ENCODE measurements at places on chromosomes 4 and X. TPM values are rescaled to one million over a fixed set of nuclear protein-coding genes. Genes with fewer than 3 reads are reported as not detected.

- H3K27ac ChIP-seq = peak overlapping the region; percentile 12
- H3K4me3 ChIP-seq = no peak overlapping the region
- DNase-seq = no peak
- peaks cover 16% of the 10 kb centered on the region for H3K4me1 ChIP-seq
- no peaks in the 10 kb centered on the region for H3K27me3 ChIP-seq
These were observed 127.2 kb downstream of the UBE2K start for GRCh38 chr4:39825090-39825489.

- no peak for DNase-seq
- H3K27ac ChIP-seq = no peak overlapping the region
- no peaks in the 10 kb centered on the region for H3K4me1 ChIP-seq
- no peaks in the 10 kb centered on the region for H3K36me3 ChIP-seq
- H3K4me3 ChIP-seq = no peak overlapping the region
These were observed 27.8 kb upstream of the RNF128 start for GRCh38 chrX:106698693-106699092.

GRCh38 chr4:5822619-5823018 lies 70.3 kb downstream of the CRMP1 start:
- no peak overlapping the region for H3K4me3 ChIP-seq
- DNase-seq = no peak
- no peak overlapping the region for H3K27ac ChIP-seq
- no peaks in the 10 kb centered on the region for H3K4me1 ChIP-seq

GRCh38 chrX:40177942-40178715 lies 80.4 kb upstream of the BCOR start:
- H3K4me3 ChIP-seq = no peak overlapping the region
- no peaks in the 10 kb centered on the region for H3K4me1 ChIP-seq
- no peak overlapping the region for H3K27ac ChIP-seq
- H3K36me3 ChIP-seq = no peaks in the 10 kb centered on the region
- no peak for DNase-seq
- no peaks in the 10 kb centered on the region for H3K27me3 ChIP-seq

DNA sequence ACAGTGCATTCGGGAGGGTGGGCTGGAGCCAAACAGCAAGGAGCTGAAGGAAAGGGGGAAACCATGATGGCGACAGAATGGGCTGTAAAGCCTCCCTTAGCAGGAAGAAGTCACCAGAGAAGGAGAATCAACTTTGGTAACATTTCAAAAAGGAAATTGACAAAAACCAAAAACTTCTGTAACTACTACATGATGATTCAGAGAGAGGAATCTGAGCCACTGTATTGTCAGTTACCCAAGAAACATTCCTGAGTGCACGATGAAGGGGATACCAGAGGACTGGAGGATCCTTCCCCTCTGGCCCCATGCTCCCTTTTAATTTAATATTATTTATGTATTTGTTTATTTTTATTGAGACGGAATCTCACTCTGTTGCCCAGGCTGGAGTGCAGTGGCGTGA lies 26.3 kb downstream of the PDHA1 start:
- H3K27ac ChIP-seq = no peak overlapping the region
- H3K27me3 ChIP-seq = no peaks in the 10 kb centered on the region
- H3K4me3 ChIP-seq = no peak overlapping the region
- no peak for DNase-seq
- no peaks in the 10 kb centered on the region for H3K36me3 ChIP-seq
- no peaks in the 10 kb centered on the region for H3K4me1 ChIP-seq

DNA sequence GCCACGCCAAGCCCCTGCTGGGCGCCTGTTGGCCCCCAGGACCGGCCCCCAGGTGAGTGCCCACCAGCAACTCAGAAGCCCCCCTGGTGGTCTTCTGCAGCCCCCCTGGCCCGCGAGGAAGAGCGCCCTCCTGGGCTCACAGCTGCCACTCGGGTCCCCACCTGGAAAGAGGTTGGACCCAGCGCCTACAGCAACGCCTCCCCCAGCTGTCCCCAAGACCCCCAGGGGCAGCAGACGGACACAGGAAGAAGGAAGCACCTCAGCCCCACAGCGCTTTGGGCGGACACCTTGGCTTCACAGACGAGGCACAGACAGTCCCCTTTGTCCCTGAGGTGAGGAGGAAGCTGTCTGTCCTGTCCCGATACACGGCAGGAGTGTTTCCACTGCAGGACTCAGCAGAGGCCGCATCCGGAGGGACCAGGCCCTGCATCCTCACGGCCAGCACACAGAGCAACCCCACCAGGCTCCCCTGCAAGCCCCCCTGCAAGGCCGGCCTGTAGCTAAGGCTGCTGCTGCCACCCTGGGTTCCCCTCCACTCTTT lies 115.6 kb upstream of the NKX1-1 start:
- H3K27me3 ChIP-seq = peaks cover under 1% of the 10 kb centered on the region
- H3K36me3 ChIP-seq = no peaks in the 10 kb centered on the region
- H3K27ac ChIP-seq = no peak overlapping the region
- no peak overlapping the region for H3K4me3 ChIP-seq

GRCh38 chr4:6892909-6893202 lies 16.8 kb upstream of the TBC1D14 start:
- no peaks in the 10 kb centered on the region for H3K27me3 ChIP-seq
- no peaks in the 10 kb centered on the region for H3K36me3 ChIP-seq
- H3K27ac ChIP-seq = no peak overlapping the region
- no peaks in the 10 kb centered on the region for H3K4me1 ChIP-seq
- no peak overlapping the region for H3K4me3 ChIP-seq

GRCh38 chr4:70600305-70600704 lies 8.2 kb downstream of the AMBN start:
- H3K27me3 ChIP-seq = no peaks in the 10 kb centered on the region
- no peak overlapping the region for H3K4me3 ChIP-seq
- no peaks in the 10 kb centered on the region for H3K36me3 ChIP-seq
- H3K27ac ChIP-seq = no peak overlapping the region
- no peaks in the 10 kb centered on the region for H3K4me1 ChIP-seq
- no peak for DNase-seq

DNA sequence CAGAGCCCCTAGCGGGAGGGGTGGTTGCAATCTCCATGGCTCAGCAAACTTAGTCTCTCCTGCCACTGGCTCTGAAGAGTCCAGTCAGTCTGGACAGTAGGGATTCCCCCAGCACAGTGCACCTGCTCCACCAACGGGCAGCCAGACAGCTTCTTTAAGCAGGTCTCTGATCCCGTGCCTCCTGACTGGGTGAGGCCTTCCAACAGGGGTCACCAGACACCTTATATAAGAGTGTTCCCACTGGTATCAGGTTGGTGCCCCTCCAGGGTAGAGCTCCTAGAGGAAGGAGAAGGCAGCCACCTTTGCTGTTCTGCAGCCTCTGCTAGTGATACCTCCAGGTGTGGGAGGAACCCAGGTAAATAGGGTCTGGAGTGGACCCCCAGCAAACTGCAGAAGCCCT lies 1393.4 kb downstream of the STIM2 start:
- no peaks in the 10 kb centered on the region for H3K4me1 ChIP-seq
- H3K4me3 ChIP-seq = no peak overlapping the region
- H3K27me3 ChIP-seq = no peaks in the 10 kb centered on the region
- no peak overlapping the region for H3K27ac ChIP-seq

ARSD gene
- 12.7 TPM for total RNA-seq

CWH43 gene
- total RNA-seq = not detected

GRCh38 chrX:97057349-97057909 lies 173.7 kb downstream of the RPA4 start:
- no peak overlapping the region for H3K27ac ChIP-seq
- no peaks in the 10 kb centered on the region for H3K36me3 ChIP-seq
- no peak overlapping the region for H3K4me3 ChIP-seq
- H3K4me1 ChIP-seq = no peaks in the 10 kb centered on the region
- H3K27me3 ChIP-seq = no peaks in the 10 kb centered on the region

DNA sequence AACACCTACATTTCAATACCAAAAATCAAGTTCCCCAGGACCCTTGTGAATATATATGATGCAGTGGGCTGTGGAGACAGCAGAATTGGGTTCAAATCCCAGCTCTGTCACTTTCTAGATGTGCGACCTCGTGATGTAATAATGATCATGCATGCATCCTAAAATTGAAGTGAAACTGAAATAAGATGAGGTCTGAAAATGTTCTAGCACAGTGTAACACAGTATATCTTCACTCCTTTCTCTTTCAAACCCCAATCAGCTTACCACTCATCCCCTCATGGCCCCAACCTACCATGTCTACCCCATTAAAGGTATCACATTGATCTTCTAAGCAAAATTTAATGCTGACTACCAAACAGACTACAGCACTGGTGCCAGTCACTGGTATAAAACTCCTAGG lies 69.9 kb upstream of the BRS3 start:
- H3K4me3 ChIP-seq = no peak overlapping the region
- no peak for DNase-seq
- H3K27me3 ChIP-seq = no peaks in the 10 kb centered on the region

NAT8L gene
- 16.6 TPM for total RNA-seq

DNA sequence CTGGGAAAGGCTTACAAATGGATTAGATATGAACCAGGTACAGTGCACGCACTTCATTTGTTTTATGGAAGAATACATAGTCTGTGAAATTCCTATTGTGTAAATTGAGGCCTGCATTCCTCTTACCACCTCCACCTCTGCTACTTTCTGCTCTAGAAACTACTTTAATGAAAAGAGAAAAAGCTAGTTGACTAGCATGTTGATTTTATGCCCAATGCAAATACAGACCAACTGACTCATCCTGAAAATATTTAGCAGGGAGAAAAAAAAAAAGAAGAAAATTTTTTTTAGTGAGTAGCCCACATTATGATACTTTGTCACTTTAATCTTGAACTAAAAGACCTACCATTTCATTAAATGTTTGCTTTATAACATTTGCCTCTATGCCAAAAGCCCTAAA lies 41.2 kb downstream of the DCLK2 start:
- H3K27me3 ChIP-seq = no peaks in the 10 kb centered on the region
- peaks cover 42% of the 10 kb centered on the region for H3K4me1 ChIP-seq
- H3K4me3 ChIP-seq = no peak overlapping the region
- peak overlapping the region; percentile 70 for H3K27ac ChIP-seq

RENBP gene
- total RNA-seq = 0.62 TPM

- no peaks in the 10 kb centered on the region for H3K27me3 ChIP-seq
- H3K36me3 ChIP-seq = peaks cover 13% of the 10 kb centered on the region
- peak within 1 kb of the TSS; percentile 89 for H3K4me3 ChIP-seq
- H3K27ac ChIP-seq = peak within 1 kb of the TSS; percentile 93
- peak; percentile 89 for DNase-seq
These were observed at the start of the genes DCAF16 and NCAPG for GRCh38 chr4:17810260-17811077. TSS of gene DCAF16 (minus strand) at chr4:17810757. CDS start at chr4:17804141, 6,616 bp downstream. TSS of gene NCAPG (plus strand) at chr4:17810979. CDS start at chr4:17811078, 99 bp downstream.

FRMD7 gene
- total RNA-seq = not detected

SYNPO2 gene
- total RNA-seq = 0.28 TPM

DNA sequence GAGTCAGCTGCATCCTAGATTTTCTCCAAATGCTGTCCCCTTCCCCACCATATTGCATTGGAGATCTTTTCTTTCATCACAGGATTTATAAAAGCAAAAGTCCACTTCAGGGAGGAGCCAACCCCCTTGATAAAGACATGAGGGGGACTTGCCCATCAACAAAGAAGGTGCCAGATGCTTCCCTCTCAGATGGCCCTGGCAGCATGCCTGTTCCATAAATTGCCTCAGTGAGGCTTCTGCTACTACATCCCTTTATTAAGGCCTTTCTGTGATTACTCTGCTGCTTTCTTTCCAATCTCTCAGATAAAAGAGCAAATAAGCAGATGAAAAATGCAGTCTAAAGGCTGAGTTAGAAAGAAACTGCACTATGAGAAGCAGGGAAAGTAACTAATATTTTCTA lies 511.6 kb downstream of the PACRGL start:
- H3K4me1 ChIP-seq = no peaks in the 10 kb centered on the region
- no peak overlapping the region for H3K27ac ChIP-seq
- no peaks in the 10 kb centered on the region for H3K27me3 ChIP-seq
- no peak overlapping the region for H3K4me3 ChIP-seq

DNA sequence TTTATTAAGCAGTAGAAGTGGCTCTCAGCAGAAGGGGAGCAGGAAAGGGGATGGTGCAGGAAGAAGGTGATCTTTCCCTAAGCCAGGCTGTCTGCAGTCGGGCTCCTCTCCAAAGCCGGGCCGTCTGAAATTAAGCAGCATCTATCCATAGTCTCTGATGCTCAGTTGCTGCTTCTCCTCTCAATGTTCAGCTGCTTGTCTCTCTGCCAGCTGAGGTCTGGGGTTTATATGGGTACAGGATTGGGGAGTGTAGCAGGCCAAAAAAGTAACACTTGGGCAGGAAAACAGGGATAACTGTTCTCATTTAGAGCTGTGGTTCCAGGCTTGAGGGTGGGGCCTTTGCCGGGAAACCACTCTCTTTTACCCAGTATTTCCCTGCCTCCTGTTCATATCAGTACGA lies 39.2 kb upstream of the CCKAR start:
- no peak overlapping the region for H3K4me3 ChIP-seq
- H3K36me3 ChIP-seq = no peaks in the 10 kb centered on the region
- no peak overlapping the region for H3K27ac ChIP-seq

GRCh38 chrX:79412972-79413371 lies 45.8 kb upstream of the ITM2A start:
- H3K36me3 ChIP-seq = no peaks in the 10 kb centered on the region
- peak overlapping the region; percentile 6 for H3K4me3 ChIP-seq
- DNase-seq = peak; percentile 1
- H3K4me1 ChIP-seq = no peaks in the 10 kb centered on the region

DNA sequence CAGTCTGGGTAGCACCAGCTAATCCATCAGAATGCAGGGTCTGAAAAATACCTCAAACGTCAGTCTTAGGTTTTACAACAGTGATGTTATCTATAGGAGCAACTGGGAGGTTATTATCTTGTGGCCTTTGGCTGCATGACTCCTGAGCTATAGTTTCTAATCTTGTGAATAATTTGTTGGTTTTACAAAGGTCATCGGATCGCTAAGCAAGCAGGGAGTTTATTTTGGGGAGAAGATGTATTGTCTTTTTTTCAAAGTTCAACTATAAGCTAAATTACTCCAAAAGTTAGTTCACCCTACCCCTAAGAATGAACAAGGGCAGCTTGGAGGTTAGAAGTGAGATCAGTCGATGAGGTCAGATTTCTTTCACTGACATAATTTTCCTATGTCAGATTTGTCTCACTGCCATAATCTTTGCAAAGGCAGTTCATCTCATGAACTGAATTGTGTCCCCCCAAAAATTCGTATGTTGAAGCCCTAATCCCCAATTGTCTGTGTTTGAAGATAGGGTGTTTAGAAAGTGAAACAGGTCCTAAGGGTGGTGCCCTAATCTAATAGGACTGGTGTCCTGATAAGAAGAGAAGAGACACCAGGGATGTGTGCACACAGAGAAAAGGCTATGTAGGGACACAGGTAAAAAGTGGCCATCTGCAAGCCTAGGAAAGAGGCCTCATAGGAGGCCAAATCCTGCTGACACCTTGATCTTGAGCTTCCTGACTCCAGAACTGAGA lies 175.8 kb upstream of the GALNT7 start:
- DNase-seq = no peak
- no peak overlapping the region for H3K4me3 ChIP-seq
- H3K4me1 ChIP-seq = no peaks in the 10 kb centered on the region
- no peak overlapping the region for H3K27ac ChIP-seq
- no peaks in the 10 kb centered on the region for H3K36me3 ChIP-seq

GYPA gene
- not detected for total RNA-seq
